ENCODE measurements at places on chromosomes 11 and 22.

- no peak for DNase-seq
- H3K27me3 ChIP-seq = peaks cover 17% of the 10 kb centered on the region
- peak overlapping the region; percentile 83 for H3K27ac ChIP-seq
- peak overlapping the region; percentile 95 for H3K4me3 ChIP-seq
- H3K36me3 ChIP-seq = peaks cover 2% of the 10 kb centered on the region
Observed at GRCh38 chr22:39151329-39151975, 1.0 kb downstream of the CBX7 start.

DNA sequence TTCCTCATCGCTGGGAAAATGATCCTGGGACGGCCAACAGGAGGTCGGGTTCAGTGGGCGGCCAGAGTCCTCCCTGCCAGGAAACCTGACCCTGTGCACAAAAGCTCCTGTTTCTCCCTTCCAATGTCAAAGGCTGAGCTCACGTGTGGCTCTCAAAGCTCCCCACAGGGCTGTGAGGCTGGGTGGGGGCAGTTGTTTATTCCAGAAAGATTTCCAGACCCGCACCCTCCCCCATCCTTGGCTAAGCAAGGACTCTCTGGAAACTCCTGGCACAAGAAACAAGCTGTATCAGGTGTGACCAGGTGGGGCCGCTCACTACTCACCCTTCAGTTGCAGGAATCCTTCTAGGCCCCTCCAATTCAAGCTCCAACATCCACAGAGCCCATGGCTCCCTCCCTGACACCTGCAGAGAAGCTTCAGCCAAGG lies 131.9 kb downstream of the SHANK2 start:
- H3K4me1 ChIP-seq = no peaks in the 10 kb centered on the region
- H3K27ac ChIP-seq = no peak overlapping the region
- peaks cover 23% of the 10 kb centered on the region for H3K27me3 ChIP-seq
- H3K36me3 ChIP-seq = no peaks in the 10 kb centered on the region
- H3K4me3 ChIP-seq = no peak overlapping the region

DNA sequence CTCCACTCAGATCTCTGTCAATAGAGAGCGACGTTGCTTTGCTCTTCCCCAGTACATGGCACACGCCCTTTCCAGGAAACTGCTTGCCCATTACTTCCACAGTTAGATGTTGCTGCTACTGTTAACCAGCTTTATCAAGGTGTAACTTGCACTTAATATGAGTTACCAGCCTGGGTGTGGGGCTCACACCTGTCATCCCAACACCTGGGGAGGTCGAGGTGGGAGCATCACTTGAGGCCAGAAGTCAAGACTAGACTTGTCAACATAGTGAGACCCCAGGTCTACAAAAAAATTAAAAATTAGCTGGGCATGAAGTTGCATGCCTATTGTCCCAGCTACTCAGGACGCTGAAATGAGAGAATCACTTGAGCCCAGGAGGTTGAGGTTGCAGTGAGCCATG lies 177.1 kb upstream of the B3GAT1 start:
- H3K27ac ChIP-seq = no peak overlapping the region
- H3K27me3 ChIP-seq = peaks cover 52% of the 10 kb centered on the region
- no peaks in the 10 kb centered on the region for H3K36me3 ChIP-seq
- no peaks in the 10 kb centered on the region for H3K4me1 ChIP-seq
- H3K4me3 ChIP-seq = no peak overlapping the region

- H3K4me1 ChIP-seq = no peaks in the 10 kb centered on the region
- no peak overlapping the region for H3K27ac ChIP-seq
Observed at GRCh38 chr11:95363708-95364107, 132.7 kb upstream of the SESN3 start.

DNA sequence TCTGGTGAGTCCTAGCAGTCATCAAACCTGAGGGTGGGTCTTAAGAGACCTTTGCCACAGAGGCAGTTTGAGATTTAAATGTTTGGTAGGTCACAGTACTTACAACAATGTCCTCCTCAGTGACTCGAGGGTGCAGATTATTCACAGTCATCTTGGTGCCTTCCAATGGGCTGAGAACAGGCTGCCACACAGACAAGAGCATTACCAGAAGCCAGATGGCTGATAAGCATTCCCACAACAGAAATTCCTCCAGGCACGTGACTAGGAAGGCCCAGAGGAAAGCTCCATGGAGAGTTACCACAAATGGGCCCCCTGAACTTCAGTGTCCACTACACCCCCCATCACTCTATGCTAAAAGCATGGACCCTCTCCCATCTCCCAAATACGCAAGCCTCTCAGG lies 19.2 kb downstream of the POLDIP3 start:
- H3K4me1 ChIP-seq = no peaks in the 10 kb centered on the region
- H3K27me3 ChIP-seq = no peaks in the 10 kb centered on the region
- H3K27ac ChIP-seq = peak overlapping the region; percentile 10
- no peak overlapping the region for H3K4me3 ChIP-seq

GRCh38 chr11:926341-926916 lies 759 bp downstream of the AP2A2 start:
- peaks cover 24% of the 10 kb centered on the region for H3K36me3 ChIP-seq
- H3K4me1 ChIP-seq = peaks cover 37% of the 10 kb centered on the region
- no peaks in the 10 kb centered on the region for H3K27me3 ChIP-seq

DNA sequence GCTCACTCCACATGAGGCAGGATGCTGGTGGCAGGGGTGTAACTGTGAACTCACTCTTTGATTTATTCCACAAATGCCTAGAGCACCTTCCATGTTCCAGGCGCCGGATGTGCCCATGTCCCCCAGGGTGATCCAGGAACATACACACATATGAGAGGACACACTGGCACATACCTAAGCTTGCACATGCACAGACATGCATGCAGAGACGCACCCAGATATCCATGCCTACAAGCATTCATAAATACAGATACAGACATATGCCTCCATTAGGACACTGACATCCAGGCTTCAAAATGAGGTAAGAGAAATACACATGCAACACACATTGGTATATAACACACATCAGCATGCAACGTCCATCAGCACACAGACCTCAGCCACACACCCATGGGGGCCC lies 4.5 kb downstream of the OSM start:
- no peaks in the 10 kb centered on the region for H3K27me3 ChIP-seq
- H3K4me1 ChIP-seq = peaks cover 38% of the 10 kb centered on the region
- H3K27ac ChIP-seq = no peak overlapping the region
- DNase-seq = no peak
- H3K4me3 ChIP-seq = peak overlapping the region; percentile 14

- DNase-seq = no peak
- no peak overlapping the region for H3K27ac ChIP-seq
- H3K36me3 ChIP-seq = no peaks in the 10 kb centered on the region
- peaks cover 5% of the 10 kb centered on the region for H3K4me1 ChIP-seq
- H3K27me3 ChIP-seq = no peaks in the 10 kb centered on the region
Observed at GRCh38 chr11:16956538-16957153, 57.6 kb downstream of the PLEKHA7 start.

GRCh38 chr11:129896062-129896461 lies 684 bp upstream of the NFRKB start:
- peak overlapping the region; percentile 88 for H3K4me3 ChIP-seq
- peaks cover 14% of the 10 kb centered on the region for H3K36me3 ChIP-seq
- DNase-seq = no peak
- peaks cover 24% of the 10 kb centered on the region for H3K4me1 ChIP-seq
- no peak overlapping the region for H3K27ac ChIP-seq

- DNase-seq = no peak
- H3K4me1 ChIP-seq = no peaks in the 10 kb centered on the region
- H3K27ac ChIP-seq = no peak overlapping the region
- H3K4me3 ChIP-seq = no peak overlapping the region
Observed at GRCh38 chr22:49767355-49768062, 60.2 kb downstream of the BRD1 start.

GRCh38 chr11:64100360-64100759 lies 64.6 kb downstream of the FLRT1 start:
- H3K36me3 ChIP-seq = no peaks in the 10 kb centered on the region
- no peak overlapping the region for H3K27ac ChIP-seq
- DNase-seq = no peak

DNA sequence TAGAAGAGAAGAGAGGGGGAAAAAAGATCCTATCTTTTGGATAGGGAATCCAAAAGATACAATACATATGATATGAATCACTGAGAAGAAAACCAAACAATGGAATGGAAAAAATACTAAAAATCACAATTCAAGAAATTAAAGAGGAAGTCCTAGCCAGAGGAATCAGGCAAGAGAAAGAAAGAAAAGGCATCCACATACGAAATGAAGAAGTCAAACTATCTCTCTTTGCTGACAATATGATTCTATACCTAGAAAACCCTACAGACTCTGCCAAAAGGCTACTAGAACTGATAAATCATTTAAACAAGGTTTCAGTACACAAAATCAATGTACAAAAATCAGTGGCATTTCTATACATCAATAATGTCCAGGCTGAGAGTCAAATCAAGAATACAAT lies 91.4 kb downstream of the EFCAB6 start:
- H3K36me3 ChIP-seq = no peaks in the 10 kb centered on the region
- no peaks in the 10 kb centered on the region for H3K4me1 ChIP-seq
- H3K27me3 ChIP-seq = peaks cover 9% of the 10 kb centered on the region
- H3K4me3 ChIP-seq = no peak overlapping the region
- no peak overlapping the region for H3K27ac ChIP-seq

DNA sequence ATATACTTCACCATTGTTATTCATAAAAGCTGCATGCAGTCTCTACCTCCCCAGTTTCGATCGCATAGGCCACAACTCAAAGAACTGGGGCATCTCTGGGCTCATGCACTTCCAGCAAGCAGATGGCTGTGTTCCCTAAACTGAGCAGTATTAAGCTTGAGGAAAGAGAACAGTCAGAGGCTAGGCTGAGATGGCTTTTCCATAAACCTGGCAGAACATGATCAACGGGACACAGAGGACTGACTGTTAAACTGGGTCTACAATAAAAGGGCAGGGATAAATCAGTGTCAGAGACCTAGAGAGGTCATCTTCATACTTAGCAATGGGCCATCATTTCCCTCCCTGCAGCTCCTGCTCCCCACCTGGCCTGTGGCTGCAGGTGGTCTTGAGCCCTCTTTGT lies 171.0 kb upstream of the NECTIN1 start:
- no peak for DNase-seq
- H3K27ac ChIP-seq = no peak overlapping the region
- H3K4me1 ChIP-seq = no peaks in the 10 kb centered on the region
- H3K36me3 ChIP-seq = peaks cover 2% of the 10 kb centered on the region

DNA sequence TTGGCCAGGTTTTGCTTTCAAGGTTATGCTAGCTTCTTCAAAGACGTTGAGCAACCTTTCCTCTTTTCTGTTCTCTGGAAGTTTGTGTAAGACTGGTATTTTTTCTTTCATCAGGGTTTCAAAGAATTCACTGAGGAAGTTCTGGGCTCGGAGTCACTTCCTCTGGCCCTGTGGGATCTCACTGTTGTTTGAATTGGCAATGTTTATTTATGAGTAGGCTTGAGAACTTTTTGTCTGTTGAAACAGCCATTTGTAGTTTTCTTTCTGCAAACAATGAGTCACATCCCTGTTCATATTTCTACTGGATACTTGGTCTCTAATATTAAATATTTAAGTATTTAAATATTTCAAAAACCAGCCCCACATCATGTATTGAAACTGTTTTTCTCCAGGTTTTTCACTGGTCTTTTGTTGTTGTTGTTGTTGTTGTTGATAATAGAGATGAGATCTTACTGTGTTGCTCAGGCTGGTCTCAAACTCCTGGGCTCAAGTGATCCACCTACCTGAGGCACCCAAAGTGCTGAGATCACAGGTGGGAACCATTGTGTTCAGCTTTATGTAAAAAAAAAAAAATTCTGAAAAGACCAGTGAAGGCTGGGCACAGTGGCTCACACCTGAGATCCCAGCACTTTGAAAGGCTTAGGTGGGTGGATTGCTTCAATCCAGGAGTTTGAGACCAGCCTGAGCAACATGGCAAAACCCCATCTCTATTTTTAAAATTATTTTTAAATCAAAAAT lies 26.9 kb downstream of the SUSD2 start:
- H3K4me3 ChIP-seq = no peak overlapping the region
- no peaks in the 10 kb centered on the region for H3K4me1 ChIP-seq
- H3K27me3 ChIP-seq = no peaks in the 10 kb centered on the region

- H3K4me1 ChIP-seq = peaks cover 5% of the 10 kb centered on the region
- no peak overlapping the region for H3K27ac ChIP-seq
- no peaks in the 10 kb centered on the region for H3K36me3 ChIP-seq
- H3K4me3 ChIP-seq = no peak overlapping the region
Observed at GRCh38 chr22:38033522-38034277, 23.5 kb upstream of the PICK1 start.

- peaks cover 14% of the 10 kb centered on the region for H3K4me1 ChIP-seq
- H3K27ac ChIP-seq = no peak overlapping the region
- no peak overlapping the region for H3K4me3 ChIP-seq
Observed at GRCh38 chr11:110715541-110715940, 3.3 kb upstream of the ARHGAP20 start.

DNA sequence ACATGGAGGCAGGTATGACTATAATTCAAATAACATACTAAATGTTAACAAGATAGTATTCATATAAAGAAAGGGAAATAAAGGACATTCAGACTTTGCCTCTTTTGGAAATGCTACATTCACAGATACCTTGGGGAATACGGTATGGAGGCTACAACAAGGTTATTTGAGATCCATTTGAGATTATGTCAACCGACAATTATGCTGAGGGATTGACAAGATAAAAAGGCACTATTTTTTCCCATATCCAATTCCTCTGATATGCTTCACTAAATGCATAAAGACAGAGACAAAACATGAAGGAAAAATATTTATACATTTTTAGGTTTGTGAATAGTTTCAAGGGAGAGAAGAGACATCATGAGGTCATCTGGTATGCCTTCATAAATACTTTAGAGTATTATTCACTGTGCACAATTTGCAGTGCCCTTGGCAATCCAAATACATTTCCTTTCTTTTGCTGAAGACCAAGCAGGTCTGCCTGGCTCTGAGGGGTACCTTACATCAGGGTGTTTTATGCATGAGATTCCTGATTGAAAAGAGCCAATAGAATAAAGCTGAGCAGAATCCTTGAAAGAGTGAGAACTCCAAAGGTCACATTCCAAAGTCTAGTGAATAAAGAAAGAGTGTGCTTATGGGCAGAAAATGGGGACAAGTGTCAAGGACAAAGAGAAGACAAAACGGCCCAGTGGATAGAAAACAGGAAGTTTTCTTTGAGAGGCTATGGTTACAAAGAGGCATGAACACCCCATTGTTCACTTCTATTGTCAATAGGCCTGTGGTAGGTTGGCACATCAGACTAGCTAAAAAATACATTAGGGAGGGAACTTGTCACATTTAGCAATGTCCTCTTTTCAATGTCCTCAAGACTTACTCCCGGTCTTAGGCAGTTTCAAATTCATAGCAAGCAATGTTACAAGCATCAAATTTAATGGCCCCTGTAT lies 455.8 kb downstream of the LRRC4C start:
- no peak for DNase-seq
- H3K27ac ChIP-seq = no peak overlapping the region
- no peak overlapping the region for H3K4me3 ChIP-seq
- H3K4me1 ChIP-seq = no peaks in the 10 kb centered on the region

- H3K27ac ChIP-seq = no peak overlapping the region
- peaks cover 21% of the 10 kb centered on the region for H3K27me3 ChIP-seq
- H3K36me3 ChIP-seq = peaks cover 3% of the 10 kb centered on the region
- H3K4me3 ChIP-seq = no peak overlapping the region
- no peaks in the 10 kb centered on the region for H3K4me1 ChIP-seq
Observed at GRCh38 chr22:49517211-49517610, 310.5 kb downstream of the BRD1 start.

- H3K27me3 ChIP-seq = no peaks in the 10 kb centered on the region
- no peaks in the 10 kb centered on the region for H3K36me3 ChIP-seq
- no peak for DNase-seq
- no peaks in the 10 kb centered on the region for H3K4me1 ChIP-seq
- no peak overlapping the region for H3K27ac ChIP-seq
Observed at GRCh38 chr11:24944891-24945290, 448.0 kb downstream of the LUZP2 start.
